ENCODE measurements at places on chromosomes 7 and 10. TPM values are rescaled to one million over a fixed set of nuclear protein-coding genes. Genes with fewer than 3 reads are reported as not detected.

- H3K27me3 ChIP-seq: peaks cover 64% of the 10 kb centered on the region
- H3K4me3 ChIP-seq: peak overlapping the region; percentile 68
- peaks cover 4% of the 10 kb centered on the region for H3K4me1 ChIP-seq
- H3K27ac ChIP-seq: no peak overlapping the region
- peak; percentile 56 for DNase-seq
Measured at GRCh38 chr7:98470485-98471240, 69.8 kb upstream of the BAIAP2L1 start.

- peaks cover 70% of the 10 kb centered on the region for H3K27me3 ChIP-seq
- no peak for DNase-seq
- no peaks in the 10 kb centered on the region for H3K36me3 ChIP-seq
Measured at GRCh38 chr10:93072713-93073538, 767 bp upstream of the CYP26A1 start.

DNA sequence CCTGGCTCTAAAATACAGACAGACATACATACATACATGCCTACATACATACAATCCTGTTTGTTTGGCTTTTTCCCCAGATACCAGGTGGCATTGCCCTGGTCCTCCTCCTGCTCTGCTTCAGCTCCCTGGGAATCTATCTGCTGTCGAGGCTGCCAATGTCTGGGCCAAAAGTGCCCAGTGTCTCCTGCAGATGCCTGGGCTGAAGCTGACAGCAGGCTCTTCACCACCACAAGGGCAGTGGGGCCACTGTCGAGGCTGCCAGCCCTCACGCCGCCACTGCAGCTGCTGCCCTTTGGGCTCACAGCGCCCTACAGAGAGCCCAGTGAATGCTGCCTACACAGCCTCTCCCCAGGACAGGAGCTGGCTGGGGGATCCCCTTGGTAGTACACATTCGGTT is 18.0 kb upstream of the STN1 start:
- H3K27ac ChIP-seq: no peak overlapping the region
- peaks cover 4% of the 10 kb centered on the region for H3K4me1 ChIP-seq
- H3K27me3 ChIP-seq: no peaks in the 10 kb centered on the region
- H3K4me3 ChIP-seq: no peak overlapping the region
- no peak for DNase-seq
- no peaks in the 10 kb centered on the region for H3K36me3 ChIP-seq

GRCh38 chr7:32030904-32031692 is 39.1 kb downstream of the PDE1C start:
- peaks cover 23% of the 10 kb centered on the region for H3K4me1 ChIP-seq
- H3K27ac ChIP-seq: no peak overlapping the region
- H3K36me3 ChIP-seq: peaks cover 2% of the 10 kb centered on the region
- peaks cover 22% of the 10 kb centered on the region for H3K27me3 ChIP-seq
- no peak overlapping the region for H3K4me3 ChIP-seq

DNA sequence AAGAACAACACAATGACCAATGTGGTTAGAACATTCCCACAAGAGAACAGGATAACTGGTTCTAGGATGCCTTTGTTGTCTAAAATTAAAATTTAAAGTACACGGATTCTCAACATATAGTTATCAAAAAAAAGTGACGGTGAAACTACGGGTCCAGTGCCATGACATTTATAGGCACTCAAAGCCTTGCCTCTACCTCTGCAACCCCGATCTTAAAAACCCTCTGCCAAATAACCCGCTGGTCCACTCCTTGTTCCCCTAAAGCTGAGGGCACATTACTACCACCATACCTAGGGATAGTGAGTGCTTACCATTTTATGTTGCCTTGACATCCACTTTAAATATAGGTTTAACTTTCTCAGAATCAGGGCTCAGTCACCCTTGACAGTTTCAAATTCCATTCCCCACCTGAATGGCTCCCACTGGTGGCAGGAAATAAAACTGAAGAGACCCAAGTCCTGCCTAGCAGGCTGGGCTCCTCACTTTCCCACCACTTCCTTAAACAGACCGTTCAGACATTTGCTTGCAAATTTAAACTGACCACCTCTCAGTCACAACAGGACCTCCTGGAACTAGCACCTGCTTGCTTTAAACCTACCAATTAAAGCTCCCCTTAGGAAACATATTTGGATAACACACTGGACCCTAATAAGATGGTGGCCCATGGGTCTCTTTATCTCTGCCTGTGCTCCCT is 169.9 kb upstream of the ASAH2 start:
- H3K4me3 ChIP-seq: no peak overlapping the region
- H3K27ac ChIP-seq: no peak overlapping the region

DNA sequence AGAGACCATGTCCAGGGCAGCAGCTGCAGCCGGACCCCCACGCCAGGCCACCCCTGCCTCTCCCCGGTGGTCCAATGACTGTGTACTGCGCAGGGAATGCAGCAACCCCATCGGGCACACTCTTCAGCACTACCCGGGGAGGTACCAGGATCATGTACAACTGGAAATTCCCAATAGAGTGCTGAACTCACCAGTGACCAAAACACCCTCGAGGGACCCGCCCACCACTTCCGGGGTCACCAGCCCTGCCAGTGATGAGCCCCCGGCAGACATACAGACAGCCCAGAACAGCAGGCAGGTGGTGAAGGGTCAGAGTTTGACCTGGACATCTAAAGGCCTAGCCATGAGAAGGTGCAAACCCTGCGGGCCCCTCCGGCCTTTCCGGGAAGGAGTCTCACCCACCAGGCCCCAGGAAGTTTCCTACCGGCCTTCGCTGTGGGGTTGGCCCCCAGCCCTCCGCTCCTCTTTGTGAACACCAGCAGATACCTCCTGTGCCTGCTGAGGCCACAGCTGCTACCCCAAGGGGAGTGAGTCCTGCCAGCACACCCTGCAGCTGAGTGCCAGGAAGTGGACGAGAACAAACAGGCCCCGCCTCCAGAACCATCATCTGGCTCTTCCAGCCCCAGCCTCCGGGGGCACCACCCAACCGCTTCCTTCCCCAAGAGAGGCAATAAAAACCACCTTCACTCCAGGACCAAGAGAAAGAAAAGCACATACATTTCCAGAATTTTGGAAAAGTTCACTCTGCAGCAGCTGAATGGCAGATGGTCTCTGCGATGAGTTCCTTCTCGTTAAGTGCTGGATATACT is 5.0 kb upstream of the ANKRD61 start:
- H3K4me3 ChIP-seq: no peak overlapping the region
- no peaks in the 10 kb centered on the region for H3K4me1 ChIP-seq
- no peak overlapping the region for H3K27ac ChIP-seq
- no peak for DNase-seq
- peaks cover 62% of the 10 kb centered on the region for H3K36me3 ChIP-seq

DNA sequence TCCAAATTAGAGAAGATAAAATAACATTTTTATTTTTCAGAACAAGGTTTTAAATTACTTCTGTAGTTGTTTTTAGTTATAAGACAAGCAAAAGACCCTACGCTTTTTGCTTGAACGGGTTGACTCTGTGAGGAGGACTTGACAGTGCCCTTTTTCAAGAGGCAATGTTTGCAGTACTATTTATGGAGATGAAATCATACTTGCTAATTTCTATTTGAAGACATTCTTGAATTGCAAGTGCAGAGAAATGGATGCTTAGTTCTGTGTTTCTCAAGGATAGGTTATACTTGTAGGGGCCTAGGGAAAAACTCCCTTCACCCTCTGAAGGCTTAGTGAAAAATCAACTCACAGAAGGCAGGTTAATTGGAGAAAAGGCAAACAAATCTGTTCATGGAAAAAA is 1229.5 kb downstream of the REEP3 start:
- no peaks in the 10 kb centered on the region for H3K36me3 ChIP-seq
- H3K4me3 ChIP-seq: no peak overlapping the region
- DNase-seq: no peak

DNA sequence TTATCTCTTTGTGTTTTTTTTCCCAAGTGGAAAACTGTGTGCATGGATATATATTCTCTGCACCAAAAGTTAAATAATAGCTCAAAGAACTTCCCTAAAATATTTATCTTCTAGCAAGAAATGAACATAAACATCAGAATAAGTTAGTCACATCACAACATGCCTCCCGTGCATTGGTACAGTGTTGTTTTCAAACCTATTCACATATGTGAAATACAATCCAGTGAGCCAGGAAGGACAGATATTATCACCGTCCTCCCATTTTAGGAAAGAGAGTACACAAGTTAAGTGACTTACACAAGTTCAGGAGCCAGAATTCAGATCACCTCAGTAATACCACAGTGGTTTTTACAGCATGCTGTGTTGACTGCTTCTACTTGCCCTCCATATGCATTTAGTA is 22.2 kb downstream of the ARMH3 start:
- no peaks in the 10 kb centered on the region for H3K4me1 ChIP-seq
- no peaks in the 10 kb centered on the region for H3K27me3 ChIP-seq
- no peak for DNase-seq
- peaks cover 51% of the 10 kb centered on the region for H3K36me3 ChIP-seq

GRCh38 chr10:104802941-104803340 is 161.9 kb downstream of the SORCS3 start:
- no peak overlapping the region for H3K27ac ChIP-seq
- H3K36me3 ChIP-seq: no peaks in the 10 kb centered on the region
- H3K4me3 ChIP-seq: no peak overlapping the region

DNA sequence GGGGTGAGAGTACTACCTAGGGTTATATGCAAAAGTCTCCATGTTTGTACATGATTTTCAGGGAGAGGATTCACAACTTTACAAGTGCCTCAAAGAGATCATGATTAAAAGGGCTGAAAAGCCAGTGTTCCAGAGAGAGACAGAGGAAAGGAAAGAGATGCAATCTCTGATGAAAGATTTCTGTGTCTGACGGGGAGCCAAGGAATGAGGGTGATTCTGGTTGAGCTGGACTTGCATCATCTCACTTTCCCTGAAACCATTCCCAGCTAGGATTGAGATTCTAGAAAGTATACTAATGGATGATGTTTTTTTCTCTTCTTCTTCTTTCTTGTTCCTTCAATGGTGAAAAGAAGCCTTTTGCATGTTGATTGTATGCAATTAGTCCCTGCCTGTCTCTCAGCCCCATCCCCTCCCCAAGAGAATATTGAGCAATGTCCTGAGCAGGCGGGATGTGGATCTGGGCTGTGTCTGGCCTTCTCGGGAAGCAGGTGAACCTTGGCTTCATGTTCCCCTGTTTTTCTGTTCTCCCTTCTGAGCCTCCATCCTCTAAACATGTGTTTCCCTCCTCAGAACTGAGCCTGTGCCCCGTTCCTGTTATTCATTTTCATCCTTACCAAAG is 186.1 kb downstream of the ZNF365 start:
- no peaks in the 10 kb centered on the region for H3K36me3 ChIP-seq
- no peak for DNase-seq
- H3K27ac ChIP-seq: peak overlapping the region; percentile 6
- H3K4me3 ChIP-seq: no peak overlapping the region
- H3K27me3 ChIP-seq: peaks cover 8% of the 10 kb centered on the region

DNA sequence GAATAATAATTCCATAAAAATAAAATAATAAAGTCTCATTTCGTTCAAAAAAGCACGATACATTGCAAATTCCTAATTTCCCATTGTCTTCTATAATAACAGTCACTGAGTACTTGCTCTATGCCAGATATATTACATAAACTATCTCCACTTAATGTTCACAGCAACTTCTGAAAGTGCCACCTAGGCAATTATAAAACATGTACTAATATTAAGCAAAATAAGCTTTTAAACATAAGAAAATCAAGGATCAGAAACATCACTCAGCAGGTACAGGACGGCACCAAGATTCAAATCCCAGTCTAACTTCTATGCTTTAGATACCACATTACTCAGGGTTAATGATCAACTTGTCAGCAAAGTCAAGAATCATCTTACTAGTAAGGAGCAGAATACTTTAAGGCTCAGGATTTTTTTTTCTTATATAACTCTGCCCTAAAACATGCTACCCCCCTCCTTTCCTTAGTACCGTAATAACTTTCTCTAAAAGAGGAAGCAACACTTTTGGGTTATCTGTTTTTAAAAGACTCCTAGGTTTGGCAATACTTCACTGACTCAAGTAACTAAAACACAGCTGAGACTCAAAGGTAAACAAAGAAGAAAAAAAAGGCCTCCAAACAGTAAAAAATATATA is 51.3 kb downstream of the USP6NL start:
- H3K4me1 ChIP-seq: peaks cover 16% of the 10 kb centered on the region
- no peak overlapping the region for H3K27ac ChIP-seq
- no peak overlapping the region for H3K4me3 ChIP-seq
- DNase-seq: no peak

DNA sequence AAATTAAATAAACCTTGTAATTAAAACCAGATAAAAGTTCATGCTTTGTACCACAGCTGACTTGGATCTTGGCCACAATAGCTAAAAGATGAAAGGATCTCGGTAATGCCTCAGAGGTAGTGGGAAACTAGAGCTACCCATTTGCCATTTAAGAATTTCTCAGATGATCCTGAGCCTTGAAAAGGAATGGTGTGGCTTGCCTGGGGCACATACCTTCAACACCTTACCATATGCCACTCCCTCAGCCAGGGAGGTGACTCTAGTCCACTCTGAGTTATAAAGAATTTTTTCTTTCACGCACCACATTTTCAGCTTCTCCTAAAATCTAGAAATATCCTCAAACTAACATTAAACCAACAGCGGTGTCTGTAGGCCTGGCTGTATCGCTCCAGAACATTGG is 516.3 kb upstream of the TEX47 start:
- no peaks in the 10 kb centered on the region for H3K36me3 ChIP-seq
- DNase-seq: no peak
- no peaks in the 10 kb centered on the region for H3K27me3 ChIP-seq
- no peaks in the 10 kb centered on the region for H3K4me1 ChIP-seq
- no peak overlapping the region for H3K4me3 ChIP-seq

Gene ATP6V0E2
- total RNA-seq: 28.3 TPM

Gene ADRA2A
- total RNA-seq: 4.7 TPM

Gene CFAP69
- total RNA-seq: 4.8 TPM

Gene AKR1C8
- total RNA-seq: not detected

Gene TBXAS1
- total RNA-seq: 3.9 TPM

Gene ABCC2
- 0.87 TPM for total RNA-seq

Gene PANK1
- total RNA-seq: 27.2 TPM

Gene TRA2A
- 154 TPM for total RNA-seq

Gene DDC
- not detected for total RNA-seq
